ENCODE measurements at places on chromosomes 6 and 20.

- no peak for DNase-seq
Measured at GRCh38 chr20:49207076-49207475, 12.1 kb upstream of the DDX27 start.

- DNase-seq = no peak
Measured at GRCh38 chr6:15659181-15659580, 3.6 kb downstream of the DTNBP1 start.

DNA sequence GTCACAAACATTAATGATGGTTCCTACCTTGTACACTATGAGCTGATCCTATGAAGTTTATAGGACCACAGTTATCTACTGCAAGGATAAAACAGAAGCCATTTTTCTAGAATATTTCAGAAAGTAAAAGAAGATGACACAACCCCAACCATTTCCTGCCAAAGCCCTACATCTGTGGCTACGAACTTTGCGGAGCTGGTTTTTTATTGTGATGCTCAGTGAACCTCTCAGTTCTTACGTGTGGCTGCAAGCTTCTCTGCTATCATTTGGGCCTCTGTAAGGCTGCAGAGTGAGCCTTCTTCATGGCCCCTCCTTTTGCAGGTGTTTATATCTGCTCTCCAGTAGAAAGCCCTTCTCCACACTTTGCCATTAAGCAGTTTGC is 17.8 kb upstream of the TAGAP start:
- DNase-seq = no peak

GRCh38 chr6:14472986-14473337 is 355.4 kb downstream of the CD83 start:
- DNase-seq = no peak

GRCh38 chr20:62010551-62011402 is 54.9 kb downstream of the TAF4 start:
- DNase-seq = peak; percentile 86

- no peak for DNase-seq
Measured at GRCh38 chr20:409697-410559, 1.8 kb downstream of the RBCK1 start.

- DNase-seq = no peak
Measured at GRCh38 chr6:139863346-139863745, 488.9 kb upstream of the CITED2 start.

DNA sequence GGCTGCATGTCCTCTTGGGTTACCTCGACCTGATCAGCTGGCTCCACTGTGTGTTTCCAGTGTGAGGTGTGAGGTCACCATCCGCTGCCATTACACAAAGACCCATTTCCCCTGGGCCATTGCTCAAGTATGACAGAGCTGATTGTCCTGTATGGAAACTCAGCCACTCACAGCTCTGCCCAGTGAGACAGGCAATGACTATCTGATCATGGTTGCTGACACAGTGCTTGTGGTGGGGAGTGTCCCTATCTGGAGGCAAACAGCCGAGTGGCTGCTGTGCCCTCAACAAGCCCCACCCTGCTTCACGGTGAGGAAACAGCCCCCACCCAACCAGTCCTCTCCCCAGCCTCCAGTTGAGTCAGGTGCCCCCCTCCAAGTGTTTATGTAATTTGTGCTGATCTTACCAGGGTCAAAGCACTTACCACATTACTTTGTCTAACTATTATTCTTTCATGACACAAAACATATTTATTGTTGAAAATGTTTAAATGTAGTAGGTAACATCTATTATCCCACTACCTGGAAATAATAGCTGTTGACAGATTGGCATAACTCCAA is 11.7 kb upstream of the MAPK13 start:
- no peak for DNase-seq

DNA sequence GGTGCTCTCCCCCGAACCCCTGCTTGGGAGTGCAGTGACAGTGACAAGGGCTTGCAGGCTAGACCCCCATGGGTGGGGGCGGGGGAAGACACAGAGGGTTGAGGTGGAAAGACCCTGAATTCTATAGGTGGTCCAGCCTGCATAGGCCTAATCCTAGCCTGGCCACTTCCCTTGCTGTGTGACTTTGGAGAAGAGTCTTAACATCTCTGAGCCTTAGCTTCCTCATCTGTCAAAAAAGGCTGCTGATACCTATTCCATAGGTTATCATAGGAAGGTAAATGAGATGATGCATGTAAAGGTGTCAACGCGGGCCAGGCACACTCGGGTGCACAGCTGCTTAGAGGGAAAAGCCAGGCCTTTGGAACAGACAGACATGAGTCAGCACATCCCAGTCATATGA is 15.8 kb downstream of the BPIFB4 start:
- DNase-seq = no peak
